Trophoblast cell (in vitro differentiated cells and primary cell): ENCODE measurements at places on chromosomes 5 and 9.

DNA sequence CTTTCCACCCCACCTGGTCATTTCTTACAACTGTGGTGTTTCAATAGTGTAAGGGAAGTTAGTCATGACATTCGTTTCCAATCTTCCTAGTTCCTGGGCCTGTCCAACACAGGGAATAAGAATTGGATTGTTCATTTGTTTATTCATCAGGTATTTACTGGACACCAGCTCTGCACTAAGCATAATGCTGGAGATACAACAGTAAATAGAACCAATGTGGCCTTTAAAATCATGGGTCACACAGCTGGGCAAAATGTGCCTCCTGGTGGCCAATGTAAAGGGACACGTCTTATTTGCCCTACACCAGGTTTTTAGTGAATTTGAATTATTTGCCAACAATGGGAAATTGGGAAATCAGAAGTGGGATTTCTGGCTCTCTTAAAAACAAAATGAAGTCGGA lies 10.4 kb downstream of the ABLIM3 start:
- peak; percentile 37 for DNase-seq

GRCh38 chr9:117747386-117747970 lies 43.3 kb downstream of the TLR4 start:
- DNase-seq, result no peak

GRCh38 chr5:149610589-149611255 lies 29.4 kb downstream of the ARHGEF37 start:
- DNase-seq, result no peak

DNA sequence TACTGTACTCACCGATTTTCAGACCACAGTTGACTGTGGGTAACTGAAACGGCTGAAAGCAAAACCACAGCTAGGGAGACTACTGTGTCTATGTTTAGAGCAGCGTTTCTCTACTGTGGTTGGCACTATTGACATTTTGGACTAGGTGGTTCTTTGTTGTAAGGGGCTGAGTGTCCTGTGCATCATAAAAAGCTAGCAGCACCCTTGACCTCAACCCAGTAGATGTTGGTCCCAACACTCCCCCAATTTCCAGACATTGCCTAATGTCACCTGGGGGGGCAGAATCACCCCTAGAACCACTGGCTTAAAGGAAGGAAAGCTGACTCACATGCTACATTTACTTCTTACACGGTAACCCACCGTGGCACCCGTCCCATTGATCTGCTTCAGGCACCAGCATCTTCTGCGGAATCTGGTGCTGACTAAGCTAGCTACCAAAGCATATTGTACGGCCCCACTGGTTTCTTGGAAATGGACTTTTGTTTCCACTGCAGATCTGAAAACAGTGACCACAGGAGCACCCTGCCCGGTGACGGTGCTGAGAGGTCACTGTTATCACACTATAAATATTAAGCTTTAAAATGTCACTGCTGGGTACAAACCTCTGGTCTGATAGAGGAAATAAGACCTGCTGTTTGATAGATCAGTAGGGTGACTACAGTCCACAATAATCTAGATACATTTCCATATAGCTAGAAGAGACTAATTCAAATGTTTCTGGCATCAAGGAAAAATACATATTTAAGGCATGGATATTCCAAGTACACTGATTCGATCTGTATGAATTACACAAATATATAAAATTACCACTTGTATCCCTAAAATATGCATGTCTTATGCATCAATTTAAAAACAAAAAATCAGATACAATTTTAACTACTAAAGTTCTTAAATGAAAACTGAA lies 151.4 kb downstream of the HSD17B3 start:
- no peak for DNase-seq

DNA sequence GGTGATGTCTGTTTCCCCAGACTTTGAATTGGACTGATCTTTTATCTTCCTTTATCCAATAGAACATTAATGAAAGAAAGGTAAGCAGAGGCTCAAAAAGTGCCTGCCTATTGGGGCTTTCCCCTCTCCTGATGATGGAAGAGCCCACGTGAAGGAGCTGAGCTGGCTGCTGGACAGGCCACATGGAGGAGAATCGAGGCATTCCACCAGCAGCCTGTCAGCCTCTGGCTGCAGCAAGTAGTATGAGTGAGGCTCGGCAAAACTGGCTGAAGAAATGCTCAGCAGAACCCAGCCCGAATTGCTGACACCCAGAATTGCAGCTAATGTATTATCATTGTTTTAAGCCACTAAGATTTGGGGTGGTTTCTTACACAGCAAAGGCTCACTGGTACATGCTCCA lies 66.5 kb upstream of the STC2 start:
- DNase-seq, result no peak

DNA sequence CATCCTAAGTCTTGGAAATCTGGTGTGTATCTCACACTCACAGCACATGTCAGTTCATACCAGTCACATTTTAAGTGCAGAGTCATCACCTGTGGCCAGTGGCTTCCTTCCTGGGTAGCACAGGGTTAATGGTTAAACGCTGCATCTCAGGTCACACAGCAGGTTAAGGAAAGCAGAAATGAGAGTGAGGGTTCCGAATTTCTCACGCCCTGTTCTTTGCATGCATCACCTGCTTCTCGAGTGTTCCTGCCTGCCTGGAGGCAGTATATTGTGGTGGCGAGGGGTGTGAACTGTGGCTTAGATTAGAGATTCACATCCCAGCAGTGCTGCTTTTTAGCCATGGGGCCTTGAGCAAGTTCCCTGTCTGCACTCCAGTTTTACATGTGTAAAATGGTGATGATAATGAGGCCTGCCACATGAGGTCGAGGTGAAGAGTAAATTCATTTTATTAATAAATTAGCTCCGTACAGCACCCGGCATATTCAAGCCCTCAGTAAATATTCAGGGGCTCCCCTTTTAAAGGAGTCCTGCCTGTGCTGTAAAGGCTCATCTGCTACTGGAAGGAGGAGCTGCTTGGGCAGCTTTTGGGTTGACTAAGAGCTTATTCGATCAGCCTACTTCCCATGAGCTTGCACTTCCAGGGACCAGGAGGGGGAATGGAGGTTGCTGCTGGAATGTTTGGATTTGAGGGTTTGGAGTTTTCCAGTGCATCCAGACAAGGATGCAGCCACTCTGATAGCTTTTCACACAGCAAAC lies 61.1 kb upstream of the SAP30L start:
- no peak for DNase-seq

GRCh38 chr5:135265497-135266302 lies 133.3 kb downstream of the MACROH2A1 start:
- no peak for DNase-seq

- no peak for DNase-seq
Observed at GRCh38 chr5:148469501-148469935, 85.8 kb downstream of the FBXO38 start.

DNA sequence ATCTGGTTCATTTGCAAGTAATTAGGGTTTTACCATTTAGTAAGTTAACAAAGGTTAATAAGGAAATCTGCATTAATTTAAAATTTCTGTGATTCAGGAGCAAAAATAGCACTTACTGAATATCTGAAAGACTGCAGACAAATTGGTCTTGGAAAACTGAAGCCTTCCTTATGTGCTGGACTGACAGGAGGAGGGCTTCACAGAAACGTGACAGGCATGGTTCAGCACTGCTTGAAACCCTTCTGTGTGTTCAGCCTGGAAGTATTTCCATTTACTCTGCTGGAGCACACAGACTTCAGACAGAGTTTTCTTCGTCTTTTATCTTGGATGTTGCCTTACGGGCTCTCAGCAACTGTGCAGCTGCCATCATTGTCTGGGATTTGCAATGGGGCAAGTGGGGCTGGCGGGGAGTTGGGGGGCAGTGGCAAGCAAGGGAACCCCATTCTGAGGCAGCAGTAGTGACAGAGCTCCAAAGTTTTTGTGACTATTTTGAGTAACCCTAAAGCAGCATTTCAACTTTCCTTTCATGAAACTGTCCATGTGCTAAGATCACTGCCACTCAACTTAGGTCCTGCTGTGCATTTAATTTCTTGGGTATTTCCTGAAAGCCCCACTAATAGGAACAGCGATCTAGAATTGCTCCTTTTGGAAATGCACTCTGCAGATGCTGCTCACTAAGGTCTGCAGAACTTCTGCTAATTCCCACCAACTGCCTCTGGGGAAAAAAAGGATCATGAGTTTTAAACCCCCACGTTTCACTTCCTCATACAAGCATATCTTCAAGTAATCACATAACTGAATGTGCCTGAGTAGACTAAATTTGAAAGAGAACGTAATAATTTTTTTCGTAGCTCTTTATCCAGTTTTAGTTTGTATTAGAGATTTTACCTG lies 56.6 kb downstream of the KCNN2 start:
- no peak for DNase-seq

DNA sequence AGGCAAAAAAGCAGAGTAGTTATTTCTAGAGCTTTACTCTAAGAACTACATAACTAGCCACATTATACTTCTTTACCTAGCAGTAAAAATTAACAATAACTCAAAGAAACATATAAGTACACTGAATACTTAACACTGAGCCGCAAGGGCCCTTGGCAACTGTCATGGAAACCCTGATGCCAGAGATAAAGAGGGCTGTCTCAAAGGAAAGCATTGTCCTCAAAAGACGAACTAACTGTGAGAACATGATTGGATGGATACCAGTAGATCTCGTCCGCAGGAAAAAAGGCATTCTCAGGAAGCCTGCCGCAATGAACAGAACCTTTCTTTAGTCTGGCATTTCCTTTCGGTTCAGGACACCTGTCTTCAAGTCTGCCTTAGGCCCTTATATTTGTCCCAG lies 379.0 kb upstream of the SLC30A5 start:
- no peak for DNase-seq

GRCh38 chr5:10248378-10249260 lies 1.1 kb downstream of the ATPSCKMT start:
- no peak for DNase-seq

DNA sequence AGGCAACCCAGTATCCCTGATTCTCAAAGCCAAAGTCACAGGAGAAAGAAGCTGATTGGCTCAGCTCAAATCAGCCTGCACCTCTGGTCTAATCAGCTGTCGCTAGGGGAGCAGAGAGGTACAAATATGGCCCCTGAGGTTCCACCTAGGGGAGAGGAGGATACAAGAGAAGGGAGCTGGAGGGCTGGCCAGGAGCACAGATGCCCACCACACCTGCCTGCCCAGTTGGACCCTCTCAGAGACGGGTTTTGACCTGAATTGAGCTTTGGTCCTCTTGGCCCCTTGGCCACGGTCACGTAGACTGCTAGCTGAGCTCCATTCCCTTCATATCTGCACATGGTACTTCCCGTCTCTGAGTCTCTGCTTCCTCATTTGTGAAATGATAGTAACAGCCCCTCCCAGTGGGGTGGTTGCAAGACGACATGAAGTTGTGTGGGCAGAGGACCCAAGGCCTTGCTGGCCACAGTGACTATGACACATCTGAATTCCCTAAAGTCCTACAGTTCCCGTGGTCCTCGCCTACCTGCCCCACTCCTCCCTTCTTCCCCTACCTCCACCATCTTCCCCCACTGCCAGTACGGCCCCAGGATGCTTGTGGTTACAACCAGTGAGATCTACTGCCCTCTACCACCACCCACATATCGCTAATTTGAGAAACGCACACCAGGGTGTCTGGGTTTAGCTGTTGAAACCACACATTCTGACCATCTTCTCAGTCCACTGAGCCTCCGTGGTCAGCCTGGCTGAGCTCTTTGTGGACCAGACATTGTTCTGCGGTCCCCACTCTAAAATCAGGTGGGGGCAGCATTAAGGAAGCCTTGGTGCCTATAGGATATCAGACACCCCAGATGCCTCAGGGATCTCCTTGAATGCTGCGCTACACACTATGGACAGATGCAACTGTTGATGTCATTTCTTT lies 60.3 kb upstream of the NEK6 start:
- peak; percentile 75 for DNase-seq

DNA sequence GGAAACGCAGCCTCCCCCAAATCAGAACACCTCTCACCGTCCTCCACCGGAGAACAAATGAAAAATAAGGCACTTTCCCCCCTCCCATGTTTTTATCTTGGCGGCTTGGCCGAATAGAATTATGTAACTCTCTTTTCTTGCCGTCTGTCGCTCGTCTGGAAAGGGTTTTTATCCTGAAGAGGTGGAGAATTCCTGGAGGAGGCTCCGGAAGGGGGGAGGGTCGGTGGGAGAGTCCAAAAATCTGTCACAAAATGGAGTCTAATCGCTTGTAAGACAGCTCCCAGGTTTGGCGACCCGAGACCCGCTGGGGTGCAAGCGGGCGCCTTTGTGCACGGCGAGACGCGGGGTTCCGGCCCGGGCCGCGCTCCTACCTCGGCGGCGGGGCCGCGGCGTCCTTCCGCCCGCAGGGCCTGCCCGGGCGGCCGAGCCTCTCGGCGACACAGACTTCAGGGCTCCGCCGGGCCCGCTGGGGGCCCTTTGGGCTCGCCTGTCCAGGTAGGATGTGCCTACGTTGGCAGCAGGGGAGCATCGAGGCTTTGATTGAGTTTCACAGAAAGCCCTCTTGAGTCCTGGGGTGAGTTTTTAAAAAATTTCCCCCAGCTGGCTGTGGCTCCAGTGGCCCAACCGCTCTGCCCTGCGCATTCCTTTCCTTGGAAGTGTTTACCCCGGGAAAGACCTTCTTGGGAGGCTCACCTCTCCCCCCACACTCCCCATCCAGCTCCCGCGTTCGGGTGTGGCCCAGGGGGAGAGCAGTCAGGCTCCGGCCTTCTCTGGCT lies 5.0 kb downstream of the LMX1B start:
- DNase-seq, result no peak

DNA sequence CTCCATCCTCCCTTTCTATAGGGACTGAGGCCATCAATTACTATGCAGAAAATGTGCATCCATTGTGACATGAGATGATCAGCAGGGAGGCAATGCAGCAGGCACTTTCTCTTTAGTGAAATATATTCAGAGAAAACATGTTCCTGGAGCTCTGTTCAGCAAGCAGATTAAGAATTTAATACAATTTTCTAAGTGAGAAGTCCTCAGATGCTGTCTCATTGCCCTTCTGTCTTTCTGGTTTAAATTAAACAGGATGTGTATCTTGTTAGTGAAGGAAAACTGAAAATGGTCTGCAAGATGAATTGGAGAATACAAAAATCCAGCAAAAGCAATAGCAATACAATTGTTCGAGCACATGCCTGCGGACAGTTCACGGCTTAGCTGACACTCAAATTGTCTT lies 445.8 kb upstream of the RIOK2 start:
- DNase-seq, result no peak

GRCh38 chr9:131266266-131267229 lies 9.8 kb downstream of the FAM78A start:
- DNase-seq, result no peak

DNA sequence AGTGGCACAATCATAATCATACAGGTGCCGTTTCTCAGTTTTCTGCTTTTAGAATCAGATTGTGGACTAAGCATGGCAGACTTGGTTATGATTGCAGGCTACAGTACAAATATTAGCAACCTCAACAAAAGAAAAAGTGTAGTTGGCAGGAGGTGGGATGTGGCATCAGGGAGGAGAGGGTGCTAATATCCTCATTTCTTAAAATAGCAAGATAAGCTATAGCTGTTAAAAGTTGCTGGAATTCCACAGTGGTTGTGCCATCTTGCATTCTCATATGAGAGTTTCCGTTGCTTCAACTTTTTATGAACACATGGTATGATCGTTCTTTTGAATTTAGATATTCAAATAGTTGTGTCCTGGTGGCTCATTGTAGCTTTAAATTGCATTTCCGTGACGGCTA lies 21.4 kb downstream of the PIP5K1B start:
- no peak for DNase-seq

- DNase-seq, result no peak
Observed at GRCh38 chr5:124419531-124419930, 326.9 kb downstream of the ZNF608 start.

GRCh38 chr9:14127656-14128055 lies 186.3 kb downstream of the NFIB start:
- no peak for DNase-seq
